ENCODE measurements at places on chromosomes 5 and 9. TPM values are rescaled to one million over a fixed set of nuclear protein-coding genes. Genes with fewer than 3 reads are reported as not detected.
A peak's percentile ranks its signal among the peaks of the same experiment; 100 is the strongest.

- DNase-seq: peak; percentile 69
These were observed 37.6 kb downstream of the ROPN1L start for GRCh38 chr5:10479154-10479721.

- DNase-seq: peak; percentile 81
These were observed 303.0 kb upstream of the PDE4D start for GRCh38 chr5:60196385-60197113.

- peak; percentile 7 for DNase-seq
These were observed 539.9 kb downstream of the BRINP1 start for GRCh38 chr9:118829334-118829733.

DNA sequence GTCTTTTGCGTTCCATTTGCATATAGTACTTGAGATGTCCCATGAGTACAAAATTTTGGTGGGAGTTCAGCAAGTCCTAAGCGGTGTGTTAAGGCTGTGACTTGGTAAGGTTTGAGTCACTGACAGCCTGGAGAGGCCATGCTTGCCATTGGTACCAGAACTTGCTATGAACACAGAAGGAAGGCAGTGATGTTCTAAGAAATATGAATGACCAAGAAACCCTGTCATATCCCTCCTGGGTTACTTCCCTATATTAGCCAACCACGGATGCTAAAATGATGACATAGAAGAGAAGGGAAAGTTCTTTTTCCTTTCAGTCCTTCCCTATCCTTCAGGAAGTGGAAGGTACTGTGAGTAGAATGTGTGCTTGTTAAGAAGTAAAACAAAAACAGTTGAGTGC, 136.7 kb downstream of the GCNT1 start:
- DNase-seq: no peak

GRCh38 chr9:114472765-114473446, 32.4 kb downstream of the WHRN start:
- DNase-seq: no peak

- DNase-seq: peak; percentile 75
These were observed 110.8 kb downstream of the LHFPL2 start for GRCh38 chr5:78537821-78538220.

DNA sequence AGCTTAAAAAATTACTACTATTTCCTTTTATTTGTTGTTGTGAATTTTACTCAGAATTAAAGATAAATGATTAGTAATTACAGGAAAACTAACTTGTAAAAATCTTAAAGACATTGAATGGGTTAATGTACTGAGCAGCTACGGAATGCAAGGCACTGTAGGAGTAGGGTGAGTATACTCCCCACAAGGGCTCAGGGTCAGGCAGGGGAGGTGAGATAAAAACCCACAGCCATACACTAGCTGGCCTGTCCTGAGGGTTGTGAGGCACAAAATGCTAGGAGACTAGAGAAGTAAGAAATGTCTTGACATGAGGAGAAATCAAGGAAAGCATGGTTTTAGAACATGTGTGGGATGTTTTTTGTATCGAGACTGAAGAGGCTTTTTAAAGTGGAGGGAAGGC, 13.4 kb downstream of the ZBED3 start:
- DNase-seq: peak; percentile 16

DNA sequence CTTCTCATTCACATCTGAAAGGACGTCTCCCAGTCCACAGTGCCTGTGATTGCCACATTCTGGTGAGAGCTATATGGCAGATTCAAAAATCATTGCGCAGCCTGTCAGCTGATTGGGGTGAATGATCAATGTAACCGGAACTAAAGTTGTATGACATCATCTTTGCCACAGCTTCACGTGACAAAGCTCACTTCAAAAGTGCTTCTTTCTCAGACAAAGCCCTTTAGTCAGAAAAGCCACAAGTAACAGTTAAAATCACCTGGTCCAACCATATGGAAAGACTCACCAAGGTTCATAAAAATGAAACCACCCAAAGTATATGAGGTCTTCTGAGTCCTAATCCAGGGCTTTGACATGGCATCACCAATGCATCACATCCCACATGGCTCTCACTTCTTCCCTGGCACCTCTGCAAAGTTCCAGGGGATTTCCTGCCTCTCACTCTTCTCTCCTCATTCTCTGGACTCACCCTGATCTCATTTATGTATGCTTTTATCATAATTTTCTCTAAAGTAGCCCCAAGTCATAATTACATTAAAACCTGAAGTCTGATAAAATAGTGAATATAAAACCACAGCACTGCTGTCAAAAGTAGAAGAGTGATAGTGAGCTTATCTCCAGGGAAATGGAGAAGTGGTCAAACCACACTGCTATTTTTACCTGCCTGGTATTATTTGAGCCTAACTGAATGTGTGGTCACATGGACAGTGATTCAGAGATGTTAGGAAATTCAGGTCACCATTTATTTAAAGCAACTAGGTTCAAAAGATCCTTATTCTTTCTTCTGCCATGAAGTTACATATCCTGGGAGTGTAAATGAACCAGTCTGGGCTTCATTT, 193.1 kb upstream of the PTGER4 start:
- no peak for DNase-seq

GRCh38 chr9:127796852-127797370, 5.8 kb upstream of the FPGS start:
- peak; percentile 28 for DNase-seq

GRCh38 chr5:135156715-135157404, 122.8 kb upstream of the PITX1 start:
- DNase-seq: no peak

DNA sequence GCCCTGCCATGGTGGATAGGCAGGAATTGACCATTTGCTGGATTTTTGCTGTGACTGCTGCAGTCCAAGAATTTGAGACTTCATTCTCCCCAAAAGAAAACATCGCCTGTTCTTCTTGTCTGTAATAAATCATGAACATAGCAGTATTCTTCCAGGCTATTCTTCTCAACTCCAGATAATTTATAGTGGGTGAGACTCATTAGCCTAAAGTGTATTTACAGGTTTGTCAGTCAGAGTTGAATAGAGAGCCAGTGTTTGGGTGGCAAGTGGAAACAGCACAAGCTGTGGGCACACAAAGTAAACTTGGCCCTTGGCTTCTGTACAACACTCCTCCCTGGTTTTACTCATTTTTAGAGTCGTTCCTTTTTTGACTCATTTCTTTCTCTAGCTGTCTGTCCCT, 128.2 kb upstream of the VCAN start:
- no peak for DNase-seq

- DNase-seq: no peak
These were observed 8.8 kb downstream of the ZNF608 start for GRCh38 chr5:124737651-124738050.

DNA sequence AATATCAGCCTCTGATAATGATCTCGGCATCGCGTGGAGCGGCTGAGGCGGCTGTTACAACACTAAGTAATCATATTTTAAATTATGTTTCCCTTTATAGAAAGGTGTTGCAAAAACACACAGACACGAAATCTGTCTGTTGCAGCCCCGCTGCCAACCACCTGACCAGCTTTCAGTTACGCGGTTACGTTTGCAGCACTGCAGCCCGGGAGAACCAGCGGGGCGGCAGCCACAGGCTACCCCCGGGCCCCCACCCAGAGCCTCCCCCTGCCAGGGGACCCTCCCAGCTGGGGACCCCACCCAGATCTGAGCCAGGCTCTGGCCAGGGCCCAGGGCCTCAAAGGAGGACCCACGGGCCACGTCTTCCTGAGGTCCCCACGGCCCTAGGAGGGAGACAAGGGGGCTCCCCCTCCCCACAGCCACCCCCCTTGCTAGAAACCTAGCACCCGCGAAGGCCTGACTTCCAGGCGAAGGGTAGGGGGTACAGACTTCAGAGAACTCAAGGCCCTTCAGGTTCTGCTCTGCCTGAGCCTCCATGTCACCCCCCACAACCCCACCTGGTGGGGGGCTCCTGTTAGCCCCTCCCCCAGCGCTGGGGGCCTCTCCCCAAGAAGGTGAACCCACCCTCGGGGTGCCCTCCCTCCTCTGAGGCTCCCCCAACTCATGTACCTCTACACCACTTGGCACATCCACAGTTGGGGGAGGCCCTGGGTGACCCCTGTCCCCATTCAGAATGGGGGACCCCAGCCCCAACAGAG, 6.0 kb downstream of the NACC2 start:
- peak; percentile 27 for DNase-seq

DNA sequence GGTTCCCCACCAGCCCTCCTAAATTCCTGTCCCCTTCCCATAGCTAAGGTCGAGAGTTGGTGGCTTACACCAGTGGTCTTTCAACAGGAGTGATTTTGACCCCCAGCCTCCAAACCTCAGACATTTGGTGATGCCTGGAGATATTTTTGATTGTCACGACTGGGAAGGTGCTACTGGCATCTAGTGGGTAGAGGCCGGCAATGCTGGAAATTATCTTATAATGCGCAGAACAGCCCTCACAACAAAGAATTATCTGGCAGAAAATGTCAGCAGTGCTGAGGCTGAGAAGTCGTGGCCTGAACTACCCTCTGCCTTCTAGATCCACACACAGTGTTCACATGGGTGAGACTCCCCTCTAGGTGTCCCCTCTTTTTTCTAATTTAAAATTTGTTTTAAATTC, 69.6 kb downstream of the IL31RA start:
- DNase-seq: no peak

GRCh38 chr5:35657877-35658276, 40.2 kb downstream of the SPEF2 start:
- no peak for DNase-seq

The RMI1 gene
- 7.8 TPM for total RNA-seq

The P4HA2 gene
- total RNA-seq: 191 TPM

The RNF183 gene
- total RNA-seq: not detected

The PCDHB5 gene
- 0.32 TPM for total RNA-seq

The IL3 gene
- total RNA-seq: not detected
